ENCODE measurements at places on chromosomes 7 and 10.

DNA sequence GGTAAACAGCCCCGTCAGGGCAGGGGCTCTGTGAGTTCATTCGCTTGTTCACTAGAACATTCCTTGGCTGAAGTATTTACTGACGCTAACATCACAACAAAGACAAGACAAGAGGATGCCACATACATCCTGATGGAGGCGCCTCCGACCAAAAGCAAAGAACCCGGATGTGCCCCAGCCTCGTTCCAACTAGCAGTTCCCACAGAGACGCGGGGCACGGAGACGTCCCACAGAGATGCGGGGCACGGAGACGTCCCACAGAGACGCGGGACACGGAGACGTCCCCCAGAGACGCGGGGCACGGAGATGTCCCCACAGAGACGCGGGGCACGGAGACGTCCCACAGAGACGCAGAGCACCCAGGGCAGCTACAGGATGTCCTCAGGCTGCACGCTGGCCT lies 35.4 kb upstream of the CFAP46 start:
- no peak for DNase-seq

DNA sequence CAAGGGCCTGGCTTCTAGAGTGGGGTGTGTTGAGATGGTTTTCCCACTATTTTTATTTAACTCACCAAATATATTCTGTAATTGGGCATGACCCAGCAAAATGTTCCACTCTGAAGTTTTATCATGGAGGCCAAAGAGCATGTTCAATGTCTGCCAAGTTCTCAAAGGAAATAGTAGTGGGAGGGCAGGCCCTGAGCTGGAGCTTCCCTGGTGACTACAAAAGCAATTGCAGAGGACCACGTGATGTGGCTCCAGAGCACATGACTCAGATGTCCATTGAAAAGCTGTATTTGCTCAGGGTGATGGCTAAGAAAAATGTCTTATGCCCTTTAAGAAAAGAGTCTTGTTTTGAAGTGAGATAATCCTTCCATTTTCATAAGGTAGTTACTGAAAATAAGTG lies 1024.8 kb downstream of the LRMDA start:
- DNase-seq: no peak

DNA sequence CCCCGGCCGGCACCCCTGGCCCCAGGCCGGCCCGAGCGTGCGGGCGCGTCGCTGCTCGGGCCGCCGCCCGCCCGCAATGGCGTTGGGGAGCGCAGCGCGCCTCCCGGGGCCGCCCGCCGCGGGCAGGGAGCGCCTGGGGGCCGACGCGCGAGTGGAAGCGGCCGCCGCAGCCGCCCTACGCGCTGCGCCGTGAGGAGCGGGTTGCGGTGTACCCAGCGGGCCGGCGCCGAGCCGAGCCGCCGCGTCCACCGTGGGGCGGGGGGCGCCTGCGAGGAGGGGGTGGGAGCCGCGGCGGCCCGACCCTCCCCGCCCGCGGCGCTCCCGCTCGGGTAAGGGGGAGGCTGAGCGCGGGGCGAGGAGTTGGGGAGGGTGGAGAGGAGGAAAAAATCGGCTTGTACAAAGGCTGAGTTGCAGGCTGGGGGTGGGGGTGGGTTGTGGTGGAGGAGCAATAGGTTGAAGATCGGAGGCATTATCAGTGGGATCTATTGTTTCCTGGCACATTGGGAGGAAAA lies 473 bp downstream of the PPP1R9A start:
- DNase-seq: no peak

- peak; percentile 98 for DNase-seq
Measured at GRCh38 chr7:149125863-149126661, at the start of gene ZNF425. Gene ZNF425, minus strand, starts transcription at chr7:149126324. Its CDS starts 111 bp downstream, at chr7:149126213.

DNA sequence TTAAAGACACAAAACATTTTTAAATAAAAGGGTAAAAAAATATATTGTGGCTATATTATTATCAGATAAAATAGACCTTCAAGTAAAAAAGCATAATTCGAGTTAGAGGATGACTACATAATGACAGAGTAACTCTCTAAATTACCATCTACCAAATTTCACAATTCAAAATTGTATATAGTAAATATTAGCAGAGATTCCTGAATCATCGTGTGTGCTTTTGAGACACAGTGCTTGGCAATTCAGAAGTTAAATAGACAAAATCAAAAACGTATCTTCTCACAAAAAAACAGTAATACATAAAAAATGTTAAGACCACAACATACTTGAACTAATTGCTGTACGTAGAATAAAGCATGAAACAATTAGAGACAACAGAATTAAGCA lies 110.4 kb downstream of the AHR start:
- no peak for DNase-seq

DNA sequence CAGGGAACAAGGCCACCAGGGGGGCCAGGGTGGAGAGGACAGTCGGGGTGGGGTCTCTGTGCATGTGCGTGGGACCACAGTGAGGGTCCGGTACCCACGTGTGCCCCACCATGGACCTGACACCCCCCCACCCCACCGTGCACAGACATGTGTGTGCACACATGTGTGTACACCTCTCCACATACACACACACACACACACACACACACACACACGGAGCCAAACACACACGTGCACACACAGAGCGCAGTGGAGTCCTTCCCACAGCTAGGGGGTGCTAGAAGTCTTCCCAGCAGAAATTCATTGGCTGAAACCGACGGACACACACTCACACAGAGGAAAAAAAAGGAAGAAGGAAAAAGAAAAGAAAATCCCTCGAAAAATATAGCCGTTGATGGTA lies 42.8 kb upstream of the GNA12 start:
- peak; percentile 68 for DNase-seq

DNA sequence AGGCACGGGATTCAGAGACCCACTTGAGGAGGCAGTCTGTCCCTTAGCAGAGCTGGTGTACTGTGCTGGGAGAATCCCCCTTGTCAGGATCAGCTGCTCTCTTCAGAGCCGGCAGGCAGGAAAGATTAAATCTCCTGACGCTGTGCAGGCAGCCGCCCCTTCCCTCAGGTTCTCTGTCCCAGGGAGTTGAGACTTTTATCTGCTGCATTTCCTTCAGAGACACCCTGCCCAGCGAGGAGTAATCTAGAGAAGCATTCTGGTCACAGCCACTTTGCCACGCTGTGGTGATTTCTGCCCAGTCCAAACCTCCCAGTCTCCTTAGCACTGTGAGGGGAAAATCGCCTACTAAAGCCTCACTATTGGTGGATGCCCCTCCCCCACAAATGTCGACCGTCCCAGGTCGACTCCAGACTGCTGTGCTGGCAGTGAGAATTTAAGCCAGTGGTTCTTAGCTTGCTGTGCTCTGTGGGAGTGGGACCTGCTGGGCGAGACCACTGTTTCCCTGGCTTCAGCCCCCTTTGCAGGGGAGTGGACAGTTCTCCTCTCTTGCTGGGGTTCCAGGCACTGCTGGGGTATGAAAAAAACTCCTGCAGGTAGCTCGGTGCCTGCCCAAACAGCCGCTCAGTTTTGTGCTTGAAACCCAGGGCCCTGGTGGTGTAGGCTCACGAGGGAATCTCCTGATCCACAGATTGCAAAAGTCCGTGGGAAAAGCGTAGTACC lies 265.4 kb downstream of the ZWINT start:
- no peak for DNase-seq
